NCI-H69 (cell line): ENCODE measurements at places on chromosomes 1 and 21.

DNA sequence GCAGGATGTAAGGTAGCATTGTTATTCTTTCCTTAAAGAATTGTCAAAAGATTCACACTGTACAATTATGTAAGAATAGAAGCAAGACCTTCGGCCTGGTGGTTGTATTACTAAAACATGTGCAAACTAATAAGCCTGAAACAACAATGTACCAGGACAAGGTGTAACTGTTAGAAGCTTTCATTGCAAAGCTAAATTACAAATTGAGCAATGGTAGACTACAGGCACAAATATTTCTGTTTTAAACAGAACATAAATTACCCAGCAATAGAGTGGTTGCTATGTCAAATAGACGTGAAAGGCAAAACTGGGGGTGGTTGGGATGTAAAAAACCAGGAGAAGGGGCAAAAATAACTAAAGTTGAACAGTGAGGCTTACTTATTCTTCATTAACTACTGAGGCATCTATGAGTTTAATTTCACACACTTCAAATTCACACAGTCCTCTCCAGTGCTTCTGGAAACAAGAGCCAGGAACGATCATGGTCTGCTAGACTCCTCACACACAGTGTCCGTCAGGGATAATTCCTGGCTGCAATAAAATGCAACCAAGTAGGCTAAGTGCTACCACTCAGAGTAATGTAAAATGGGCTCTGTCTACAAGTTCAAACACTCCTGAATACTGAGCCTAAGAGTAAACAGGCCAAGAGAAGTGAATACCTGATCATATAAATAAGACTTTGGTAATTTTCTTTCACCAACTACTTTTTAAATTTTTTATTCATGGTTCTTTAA is 39.3 kb upstream of the C1orf198 start:
- DNase-seq = no peak

- DNase-seq = peak; percentile 96
These were observed 6.0 kb downstream of the KLHDC8A start for GRCh38 chr1:205350691-205351141.

- no peak for DNase-seq
These were observed 1.0 kb upstream of the LRRC38 start for GRCh38 chr1:13514821-13515220.

- peak; percentile 18 for DNase-seq
These were observed 1.7 kb downstream of the ALDH9A1 start for GRCh38 chr1:165696625-165697100.

- DNase-seq = peak; percentile 26
These were observed 96.2 kb upstream of the MARK1 start for GRCh38 chr1:220431554-220432239.

- no peak for DNase-seq
These were observed 29.6 kb upstream of the CLIC4 start for GRCh38 chr1:24715658-24716057.

DNA sequence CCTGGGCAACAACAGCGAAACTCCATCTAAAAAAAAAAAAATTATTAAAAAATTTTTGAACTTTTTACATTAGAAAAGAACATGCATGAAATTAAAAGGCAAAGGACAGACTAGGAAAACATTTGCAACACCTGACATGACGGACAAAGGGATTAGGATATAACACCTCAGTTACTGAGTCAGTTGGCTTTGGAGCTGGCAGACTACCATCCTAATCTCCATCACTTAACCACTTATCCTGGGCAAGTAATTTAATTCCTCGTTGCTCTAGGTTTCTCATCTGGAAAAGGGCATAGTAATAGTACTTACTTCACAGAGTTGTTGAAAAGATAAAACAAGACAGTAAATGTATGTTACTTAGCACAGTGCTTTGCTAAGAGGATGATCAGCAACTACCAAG is 11.9 kb downstream of the HECTD3 start:
- DNase-seq = no peak

DNA sequence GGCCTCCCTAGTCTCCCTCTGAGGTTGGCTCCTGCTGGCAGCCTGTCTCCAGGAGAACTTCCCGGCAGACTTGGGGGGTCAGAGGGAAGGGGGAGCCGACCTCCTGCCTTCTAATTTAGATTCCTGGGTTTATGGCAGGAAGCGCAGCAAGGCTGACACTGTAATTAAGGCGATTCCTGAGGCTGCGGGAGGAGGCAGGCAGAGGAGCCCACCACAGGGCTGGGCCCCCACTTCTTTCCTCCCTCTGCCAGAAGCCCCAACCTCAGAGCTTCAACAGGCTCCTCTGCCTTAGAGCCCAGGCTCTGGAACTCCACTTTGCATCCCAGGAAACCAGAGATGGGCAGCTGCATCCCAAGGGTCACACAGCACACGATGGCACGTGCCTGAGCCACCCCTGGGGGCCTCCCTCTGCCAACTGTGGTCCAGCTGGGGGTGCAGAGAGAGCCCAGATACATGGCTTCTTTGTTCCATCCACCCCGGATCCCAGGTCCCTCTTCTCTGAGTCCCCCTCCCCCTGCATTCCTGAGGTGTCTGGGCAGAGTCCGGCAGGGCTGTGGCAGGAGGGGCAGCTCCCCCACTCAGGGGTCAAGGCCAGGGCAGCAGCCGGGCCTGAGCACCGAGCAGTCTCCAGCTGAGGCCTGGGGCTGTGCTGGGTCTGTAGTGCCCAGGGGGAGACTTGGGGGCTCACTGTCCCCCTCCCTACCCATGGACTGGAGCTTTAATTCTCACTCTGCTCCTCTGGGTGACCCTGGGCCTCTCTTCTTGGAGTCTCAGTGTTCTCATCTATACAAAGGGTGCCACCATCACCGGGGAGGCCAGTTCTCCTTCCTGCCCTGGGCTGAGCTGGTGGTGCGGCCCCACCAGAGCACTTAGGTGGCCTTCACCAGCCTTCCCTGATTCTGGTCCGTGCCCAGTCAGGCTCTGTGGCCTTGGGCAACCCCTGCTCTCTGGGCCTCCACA is 39.4 kb upstream of the FAM131C start:
- no peak for DNase-seq
